Cardiac muscle cell (in vitro differentiated cells and primary cell): ENCODE measurements at places on chromosomes 3 and 15.
A peak's percentile ranks its signal among the peaks of the same experiment; 100 is the strongest.

DNA sequence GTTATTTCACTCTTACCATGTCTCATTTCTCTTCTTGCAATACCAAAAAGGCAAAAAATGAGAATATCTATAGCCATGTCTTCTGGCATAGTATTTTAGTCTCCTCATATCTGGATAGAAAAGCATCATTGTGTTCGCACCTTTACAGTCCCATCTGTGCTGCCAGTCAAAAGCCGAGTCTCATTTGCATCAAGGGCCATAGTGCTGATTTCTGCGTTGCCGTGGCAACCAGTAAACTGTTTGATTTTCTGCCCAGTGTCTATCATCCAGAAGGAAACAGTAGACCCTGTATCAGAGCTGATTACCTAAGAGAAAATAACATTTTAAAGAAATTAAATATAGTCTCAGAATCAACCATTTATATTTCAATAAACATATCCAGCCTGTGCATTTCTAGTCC is 86.1 kb upstream of the SERPINI2 start:
- DNase-seq, result no peak

- peak; percentile 74 for DNase-seq
Measured at GRCh38 chr3:66797889-66798560, 200.1 kb upstream of the KBTBD8 start.

DNA sequence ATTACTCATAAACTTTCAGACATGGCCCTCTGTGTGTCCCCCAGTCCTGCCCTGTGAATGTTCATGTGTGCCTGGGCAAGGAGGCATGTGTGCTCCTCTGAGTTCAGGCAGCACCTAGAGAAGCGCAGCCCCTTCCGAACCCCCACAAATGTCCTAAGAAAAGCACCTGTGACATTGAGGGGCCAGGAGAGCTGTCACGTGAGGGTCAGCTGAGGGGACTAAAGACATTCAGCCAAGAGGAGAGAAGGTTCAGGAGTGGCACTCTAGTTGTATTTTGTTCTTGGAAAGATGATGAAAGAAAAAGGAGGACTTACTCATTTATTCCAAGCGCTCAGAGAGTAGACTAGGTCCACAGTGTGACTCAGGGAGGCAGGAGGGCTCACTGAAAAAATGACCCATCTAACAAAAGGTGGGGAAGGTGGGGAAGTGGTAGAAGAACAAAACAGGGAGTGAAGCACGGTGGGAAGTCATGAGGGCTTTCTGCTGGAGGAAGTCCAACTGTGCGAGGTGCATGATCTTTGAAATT is 28.1 kb upstream of the ELP6 start:
- no peak for DNase-seq

DNA sequence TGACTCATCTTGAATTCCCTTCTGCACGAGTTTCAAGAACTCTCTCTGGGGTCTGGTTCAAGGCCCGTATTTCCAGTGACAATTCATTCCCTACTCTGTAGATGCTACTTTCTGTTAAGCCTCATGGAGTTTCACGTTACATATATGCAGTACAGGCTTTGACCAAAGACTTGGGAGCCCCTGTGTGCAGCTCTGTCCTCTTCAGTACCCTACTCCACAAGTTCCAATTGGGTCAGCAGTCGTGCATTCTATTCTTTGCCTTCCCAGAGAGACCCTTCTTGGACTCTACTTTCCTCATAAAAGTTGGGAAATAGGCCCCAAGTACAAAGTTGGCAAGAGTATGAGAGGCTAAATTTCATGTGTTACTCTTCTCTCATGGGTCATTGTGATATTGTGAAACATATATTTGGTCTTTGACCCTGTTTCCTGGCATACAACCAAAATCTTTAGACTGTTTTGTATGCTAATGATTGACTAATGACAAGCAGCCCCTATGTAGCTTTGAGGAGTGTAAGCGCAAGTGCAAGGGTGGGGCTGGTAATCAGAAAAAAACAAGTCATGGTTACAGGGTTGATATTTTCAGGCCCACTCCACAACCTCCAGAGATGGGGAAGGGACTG is 15.0 kb upstream of the CCDC50 start:
- DNase-seq, result no peak

DNA sequence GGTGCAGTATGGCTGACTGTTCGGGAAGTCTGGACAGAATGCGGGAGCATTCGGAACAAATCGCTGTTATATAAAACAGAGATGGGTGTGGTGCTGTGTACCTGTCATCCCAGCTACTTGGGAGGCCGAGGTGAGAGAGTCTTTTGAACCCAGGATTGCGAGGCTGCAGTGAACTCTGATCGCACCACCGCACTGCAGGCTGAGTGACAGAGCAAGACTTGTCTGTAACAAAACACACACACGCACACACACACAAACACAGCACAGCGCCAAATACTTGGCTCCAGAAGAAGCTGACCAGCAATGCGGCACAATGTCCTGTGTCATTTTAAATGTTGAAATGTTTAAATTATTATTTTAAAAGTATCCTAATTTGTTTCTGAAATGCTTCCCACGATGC is 12.6 kb downstream of the RFTN1 start:
- no peak for DNase-seq

- peak; percentile 61 for DNase-seq
Measured at GRCh38 chr3:196341137-196341536, 2.9 kb upstream of the TM4SF19 start.

- no peak for DNase-seq
Measured at GRCh38 chr3:138060792-138061191, 50.8 kb downstream of the CLDN18 start.

DNA sequence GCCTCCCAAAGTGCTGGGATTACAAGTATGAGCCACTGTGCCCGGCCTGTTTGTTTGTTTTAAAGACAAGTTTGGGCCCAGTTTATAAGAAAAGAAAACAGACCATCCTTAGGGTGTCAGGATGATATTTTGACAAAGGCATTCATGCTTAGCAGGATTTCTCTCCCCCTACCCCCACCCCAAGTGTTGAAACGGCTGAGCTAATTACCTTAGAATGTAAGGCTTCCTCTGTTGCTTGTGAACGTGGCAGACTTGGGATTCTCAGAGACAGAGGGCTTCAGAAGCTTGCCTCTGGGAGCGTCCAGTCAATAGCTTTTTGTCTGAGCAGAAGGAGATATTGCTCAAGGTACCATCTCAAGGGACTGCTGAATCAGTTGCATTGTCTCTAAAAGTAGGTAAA is 24.0 kb downstream of the FLNB start:
- DNase-seq, result no peak
